Progenitor cell of endocrine pancreas (in vitro differentiated cells): ENCODE measurements at places on chromosomes 3 and 15.

DNA sequence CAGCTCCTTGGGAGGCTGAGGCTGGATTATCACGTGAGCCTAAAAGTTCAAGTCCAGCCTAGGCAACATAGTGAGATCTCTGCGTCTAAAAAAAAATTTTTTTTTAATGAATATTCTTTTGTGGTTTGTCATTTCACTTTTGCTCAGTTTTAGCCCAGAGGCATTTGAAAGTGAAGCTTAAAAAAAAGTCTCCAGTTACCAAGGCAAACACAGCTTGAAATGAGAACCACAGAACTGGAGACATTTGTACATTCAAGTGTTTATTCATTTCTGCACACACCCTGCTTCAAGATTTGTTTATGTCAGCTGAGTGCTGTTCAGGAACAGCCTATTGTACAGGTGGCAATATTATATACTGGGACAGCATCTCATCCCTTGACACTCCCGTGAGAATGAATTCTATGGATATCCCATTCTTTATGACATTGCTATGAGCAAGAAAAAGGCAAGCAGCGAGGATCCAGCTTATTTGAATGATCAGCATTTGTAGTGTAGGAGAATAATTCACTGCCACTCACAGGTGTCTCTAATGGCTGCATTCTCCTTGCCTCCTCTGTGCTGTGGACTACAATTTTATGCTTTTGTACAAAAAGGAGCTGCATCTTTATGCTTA lies 444.8 kb upstream of the GRM7 start:
- no peaks in the 10 kb centered on the region for H3K27me3 ChIP-seq
- no peak overlapping the region for H3K27ac ChIP-seq
- no peaks in the 10 kb centered on the region for H3K36me3 ChIP-seq
- H3K4me3 ChIP-seq, result no peak overlapping the region
- no peaks in the 10 kb centered on the region for H3K4me1 ChIP-seq

DNA sequence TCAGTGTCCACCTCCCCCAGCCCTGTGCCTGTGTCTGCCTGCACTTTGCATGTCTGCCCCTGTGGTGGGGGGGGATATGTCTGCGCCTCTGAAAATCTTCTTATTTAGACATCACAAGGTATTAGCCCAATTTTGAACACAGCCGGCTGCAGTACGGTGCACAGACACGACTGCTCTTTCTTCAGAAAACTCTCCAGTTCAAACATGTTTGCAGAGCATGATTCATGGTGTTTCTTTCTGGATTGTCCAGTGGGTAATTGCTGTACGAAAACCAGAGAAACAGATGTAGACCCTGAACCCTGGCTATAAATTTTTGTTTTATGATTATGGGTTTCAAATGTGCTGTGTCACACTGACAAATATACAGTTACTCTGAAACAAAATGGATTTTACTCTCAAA lies 3.4 kb upstream of the RARB start:
- peaks cover 38% of the 10 kb centered on the region for H3K4me1 ChIP-seq
- H3K27me3 ChIP-seq, result no peaks in the 10 kb centered on the region
- H3K27ac ChIP-seq, result no peak overlapping the region
- no peaks in the 10 kb centered on the region for H3K36me3 ChIP-seq
- DNase-seq, result no peak

- peak overlapping the region; percentile 54 for H3K27ac ChIP-seq
- H3K4me1 ChIP-seq, result peaks cover 22% of the 10 kb centered on the region
Measured at GRCh38 chr3:72582211-72582878, 265.9 kb downstream of the SHQ1 start.

DNA sequence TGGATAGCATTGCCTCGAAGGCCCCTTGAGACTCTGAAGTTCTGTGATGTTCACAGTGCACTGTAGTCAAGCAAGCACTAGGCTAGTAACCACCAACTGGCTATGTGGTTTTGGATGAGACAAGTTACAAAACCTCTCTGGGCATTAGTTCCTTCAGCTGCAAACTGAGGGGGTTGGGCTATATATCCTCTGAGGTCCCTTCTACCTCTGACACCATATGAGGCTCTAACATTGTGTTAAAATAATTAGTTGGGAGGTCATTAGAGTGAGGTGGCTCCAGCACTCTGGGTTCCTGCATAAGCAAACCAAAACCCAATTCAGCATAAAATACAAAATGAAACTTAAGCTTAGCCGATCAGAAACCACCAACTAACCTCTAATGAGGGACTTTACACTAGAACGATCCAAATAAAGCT lies 209.5 kb upstream of the LRRN1 start:
- no peak for DNase-seq
- H3K4me3 ChIP-seq, result no peak overlapping the region
- H3K36me3 ChIP-seq, result no peaks in the 10 kb centered on the region
- no peak overlapping the region for H3K27ac ChIP-seq
- H3K4me1 ChIP-seq, result peaks cover 11% of the 10 kb centered on the region

DNA sequence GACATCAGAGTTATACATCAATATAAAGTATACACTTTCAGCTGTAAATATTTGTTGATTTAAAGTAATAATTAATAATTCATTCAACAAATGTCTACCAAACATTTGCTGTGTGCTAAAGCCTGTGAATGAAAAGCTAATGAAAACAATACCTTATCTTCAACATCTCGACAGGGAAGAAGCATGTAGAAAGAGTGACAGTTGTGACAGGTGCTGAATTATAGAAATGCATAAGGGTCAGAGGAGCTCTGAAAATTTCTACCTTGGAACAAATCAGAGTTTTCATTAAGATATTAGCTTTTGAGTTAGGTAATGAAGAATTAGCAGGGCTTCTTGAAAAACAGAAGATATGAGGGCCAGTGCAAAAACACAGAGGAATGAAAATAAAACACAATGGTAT lies 739.2 kb downstream of the VGLL3 start:
- peaks cover 2% of the 10 kb centered on the region for H3K36me3 ChIP-seq
- H3K27ac ChIP-seq, result no peak overlapping the region
- H3K27me3 ChIP-seq, result no peaks in the 10 kb centered on the region
- peaks cover 7% of the 10 kb centered on the region for H3K4me1 ChIP-seq
- no peak overlapping the region for H3K4me3 ChIP-seq

- peaks cover 3% of the 10 kb centered on the region for H3K4me1 ChIP-seq
- no peak overlapping the region for H3K4me3 ChIP-seq
- peak overlapping the region; percentile 45 for H3K27ac ChIP-seq
- H3K36me3 ChIP-seq, result peaks cover 12% of the 10 kb centered on the region
Measured at GRCh38 chr3:42214565-42215283, 51.3 kb downstream of the CCK start.

GRCh38 chr15:49813625-49814024 lies 192.8 kb downstream of the DTWD1 start:
- no peaks in the 10 kb centered on the region for H3K4me1 ChIP-seq
- H3K27me3 ChIP-seq, result no peaks in the 10 kb centered on the region
- no peak for DNase-seq
- no peak overlapping the region for H3K27ac ChIP-seq

GRCh38 chr3:51722362-51722761 lies 15.5 kb downstream of the GRM2 start:
- DNase-seq, result no peak
- H3K4me1 ChIP-seq, result no peaks in the 10 kb centered on the region
- H3K4me3 ChIP-seq, result no peak overlapping the region

DNA sequence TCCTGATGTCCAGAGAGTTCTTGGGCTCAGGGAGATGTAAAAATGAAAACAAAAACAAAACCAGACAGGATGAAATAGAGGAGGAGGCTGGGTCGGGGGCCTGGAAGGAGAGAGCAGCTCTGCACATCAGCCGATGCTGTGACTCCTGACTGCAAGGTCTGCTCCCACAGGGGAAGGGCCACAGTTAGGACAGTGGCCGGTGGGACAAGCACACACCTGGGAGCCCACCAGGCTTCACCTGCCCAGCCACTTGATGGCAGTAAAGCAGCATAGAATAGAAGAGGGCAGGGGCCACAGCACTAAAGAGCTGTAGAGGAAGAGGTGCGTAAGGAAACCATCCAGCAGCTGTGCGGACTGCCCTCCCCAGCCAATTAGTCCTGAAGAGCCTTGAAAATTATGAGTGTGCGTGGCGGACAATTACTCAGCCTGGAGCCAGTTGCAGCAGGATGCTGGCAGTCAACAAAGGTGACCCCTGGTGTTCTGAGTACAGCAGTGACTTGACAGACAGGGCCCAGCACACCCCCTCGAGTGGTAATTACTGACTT lies 29.8 kb downstream of the ALS2CL start:
- H3K4me1 ChIP-seq, result peaks cover 12% of the 10 kb centered on the region
- no peak overlapping the region for H3K27ac ChIP-seq
- H3K27me3 ChIP-seq, result peaks cover 62% of the 10 kb centered on the region
- H3K36me3 ChIP-seq, result no peaks in the 10 kb centered on the region

GRCh38 chr3:108124337-108125152 lies 33.7 kb upstream of the CD47 start:
- H3K27ac ChIP-seq, result peak overlapping the region; percentile 11
- H3K4me1 ChIP-seq, result peaks cover 24% of the 10 kb centered on the region
- DNase-seq, result no peak
- H3K27me3 ChIP-seq, result peaks cover 3% of the 10 kb centered on the region

GRCh38 chr15:90889313-90889730 lies 5.0 kb downstream of the FES start:
- H3K27ac ChIP-seq, result no peak overlapping the region
- H3K36me3 ChIP-seq, result peaks cover 2% of the 10 kb centered on the region
- H3K4me1 ChIP-seq, result peaks cover 4% of the 10 kb centered on the region

DNA sequence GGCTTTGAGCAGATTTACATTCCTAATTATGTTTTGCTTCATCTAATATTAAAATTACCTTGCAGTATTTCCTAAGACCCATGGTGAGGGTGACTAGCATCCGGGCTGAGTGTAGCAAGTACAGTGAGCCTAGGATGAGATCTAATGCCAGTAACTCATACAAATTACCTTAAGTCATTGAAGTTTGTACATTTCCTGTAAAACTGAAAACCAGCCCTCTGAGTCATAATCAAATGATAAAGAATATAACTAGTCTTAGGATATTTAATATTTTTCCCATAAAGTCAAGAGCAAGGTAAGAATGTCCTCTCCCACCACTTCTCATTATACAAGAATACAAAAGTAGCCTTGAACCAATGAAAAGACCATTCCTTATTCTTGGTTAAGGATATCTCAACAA lies 54.8 kb upstream of the CHRM5 start:
- peaks cover 1% of the 10 kb centered on the region for H3K4me1 ChIP-seq
- H3K4me3 ChIP-seq, result no peak overlapping the region
- no peaks in the 10 kb centered on the region for H3K27me3 ChIP-seq
- no peaks in the 10 kb centered on the region for H3K36me3 ChIP-seq
